ENCODE measurements at places on chromosomes 11 and 22.

DNA sequence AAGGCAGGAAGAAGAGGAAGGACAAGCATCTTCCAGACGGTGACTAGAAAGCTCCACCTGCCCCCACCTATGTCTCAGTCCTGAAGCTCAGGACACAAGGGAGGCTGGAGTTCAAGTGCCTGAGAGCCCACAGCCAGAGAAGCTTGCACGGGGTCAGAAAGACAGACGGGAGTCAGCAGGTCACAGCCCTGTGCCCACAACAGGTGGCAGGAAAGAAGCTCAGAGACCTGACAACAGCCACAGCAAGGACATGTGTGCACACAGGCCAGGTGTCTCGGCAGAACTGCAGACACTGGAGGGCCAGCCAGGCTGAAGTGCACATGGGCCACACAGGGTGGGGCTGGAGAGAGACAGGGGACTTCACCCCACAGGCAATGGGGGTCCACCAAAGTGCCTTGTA, 37.2 kb upstream of the MOB2 start:
- DNase-seq, result no peak

DNA sequence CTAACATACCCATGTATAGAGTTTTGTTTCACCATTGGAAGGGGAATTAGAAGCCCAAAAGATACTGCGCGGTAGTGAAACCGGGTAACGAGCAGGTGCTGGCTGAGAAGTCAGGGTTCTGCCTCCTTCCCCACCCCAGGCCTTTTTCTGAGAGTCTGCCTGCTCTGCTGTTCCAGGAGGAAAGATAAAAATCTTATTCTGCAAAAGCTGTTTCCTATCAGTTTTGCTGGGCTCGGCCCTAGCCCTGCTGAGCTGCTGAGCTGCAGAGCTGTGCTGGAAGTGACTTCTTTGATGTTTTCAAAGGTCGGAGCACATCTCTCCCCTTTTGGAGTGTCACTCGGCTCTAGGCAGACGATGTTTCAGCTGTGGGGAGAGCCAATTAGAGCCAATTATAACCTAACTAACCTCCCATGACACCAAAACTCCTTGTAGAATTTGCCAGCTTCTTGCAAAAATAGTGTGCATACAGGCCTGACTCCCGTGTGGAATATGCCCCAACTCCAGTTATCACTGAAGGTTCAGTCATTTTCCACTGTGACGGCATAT, 59.4 kb downstream of the SPATA19 start:
- DNase-seq, result no peak

GRCh38 chr11:118608360-118609227, 1.2 kb downstream of the PHLDB1 start:
- DNase-seq, result peak; percentile 54

DNA sequence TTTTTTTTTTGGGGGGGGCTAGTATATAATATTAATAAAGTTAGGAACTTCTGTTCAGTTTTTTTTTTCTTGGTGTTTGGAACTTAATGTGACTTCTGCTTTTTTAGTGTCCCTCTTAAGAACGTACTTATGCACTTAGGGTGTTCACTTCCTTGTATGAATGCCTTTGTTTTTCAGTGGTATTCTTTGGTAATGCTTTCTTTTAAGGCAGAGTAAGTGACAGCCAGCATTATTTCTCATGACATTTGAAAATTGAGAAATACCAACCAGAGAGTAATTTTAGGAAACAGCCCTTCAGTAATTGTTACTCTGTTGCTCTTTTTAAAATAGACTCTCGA, 2.4 kb downstream of the GRK3 start:
- no peak for DNase-seq

GRCh38 chr11:66856496-66857233, at the start of gene LRFN4:
TSS of gene LRFN4 (plus strand) at chr11:66857064. CDS start at chr11:66857745, 681 bp downstream.
- peak; percentile 92 for DNase-seq

- no peak for DNase-seq
These were observed 9.6 kb downstream of the REXO2 start for GRCh38 chr11:114448749-114449482.

DNA sequence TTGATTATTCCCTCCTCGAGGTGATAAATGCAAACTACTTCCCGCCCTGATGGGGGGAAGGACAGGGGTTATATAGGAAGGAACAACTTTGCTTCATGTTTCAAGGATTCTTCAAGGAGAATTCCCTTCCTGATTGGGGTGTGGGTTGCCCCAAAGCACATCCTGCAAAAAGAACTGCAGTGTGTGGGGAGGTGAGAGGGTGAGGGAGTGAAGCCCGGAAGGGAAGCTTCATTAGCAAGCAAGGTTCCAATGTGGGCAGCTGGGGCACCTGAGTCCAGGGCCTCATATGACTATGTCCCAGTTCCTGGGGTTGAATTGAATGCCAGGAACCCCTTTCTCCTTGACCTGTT, 326.0 kb downstream of the MN1 start:
- no peak for DNase-seq

DNA sequence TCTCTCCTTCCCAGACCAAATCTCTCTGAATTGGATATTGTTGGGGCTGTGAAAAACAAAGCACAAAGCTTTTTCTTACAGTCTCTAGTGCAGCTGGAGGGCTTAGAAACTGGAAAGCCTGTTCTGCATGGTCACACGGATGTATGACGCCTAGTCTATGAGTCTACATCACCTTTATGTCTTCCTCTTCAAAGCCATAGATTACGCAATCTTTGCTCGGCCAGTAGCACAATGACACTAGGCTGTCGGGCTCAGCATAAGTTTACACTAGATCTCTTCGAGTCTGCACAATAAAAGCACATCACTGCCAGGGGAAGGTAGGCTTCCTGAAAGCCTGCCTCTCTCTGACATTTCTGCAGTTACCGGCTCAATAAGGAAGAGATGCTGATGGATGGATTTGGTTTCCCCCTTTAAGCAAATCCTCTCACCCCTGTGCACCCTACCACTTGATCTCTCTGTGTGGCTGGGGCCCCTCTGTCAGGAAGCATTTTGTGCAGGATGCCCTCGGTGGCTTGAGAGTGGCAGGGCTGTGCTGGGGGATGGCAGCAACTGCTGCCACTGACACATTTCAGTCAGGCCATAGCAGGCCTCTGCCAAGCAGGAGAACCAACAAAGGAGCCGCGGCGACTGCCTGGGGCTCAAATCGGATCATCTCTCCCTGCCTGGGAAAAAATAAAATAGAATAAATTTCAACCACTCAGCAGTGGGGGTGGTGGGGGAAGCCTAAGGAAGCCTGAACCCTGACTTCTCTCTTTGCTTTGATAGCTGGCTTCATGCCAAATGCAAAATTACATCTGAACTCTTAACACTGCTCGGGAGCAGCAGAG, 1272.8 kb downstream of the LRRC4C start:
- peak; percentile 75 for DNase-seq

- DNase-seq, result no peak
These were observed 399.6 kb upstream of the RAG2 start for GRCh38 chr11:36997656-36998055.

DNA sequence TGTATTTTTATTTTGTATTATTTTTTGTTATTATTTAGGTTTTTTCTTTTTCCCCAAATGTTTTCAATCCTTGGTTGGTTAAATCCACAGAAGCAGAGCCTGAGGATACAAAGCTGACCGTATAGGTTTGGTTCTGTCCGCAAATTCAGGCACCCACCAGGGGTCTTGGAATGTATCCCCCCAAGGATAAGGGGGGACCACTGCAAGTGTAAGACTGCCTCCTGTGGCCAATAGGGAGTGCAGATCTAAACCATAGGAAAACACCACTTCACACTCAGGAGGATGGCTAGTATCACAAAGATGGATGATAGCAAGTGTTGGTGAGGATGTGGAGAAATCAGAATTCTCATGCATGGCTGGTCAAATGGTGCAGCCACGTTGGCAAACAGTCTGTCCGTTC, 20.0 kb downstream of the CPT1A start:
- no peak for DNase-seq

DNA sequence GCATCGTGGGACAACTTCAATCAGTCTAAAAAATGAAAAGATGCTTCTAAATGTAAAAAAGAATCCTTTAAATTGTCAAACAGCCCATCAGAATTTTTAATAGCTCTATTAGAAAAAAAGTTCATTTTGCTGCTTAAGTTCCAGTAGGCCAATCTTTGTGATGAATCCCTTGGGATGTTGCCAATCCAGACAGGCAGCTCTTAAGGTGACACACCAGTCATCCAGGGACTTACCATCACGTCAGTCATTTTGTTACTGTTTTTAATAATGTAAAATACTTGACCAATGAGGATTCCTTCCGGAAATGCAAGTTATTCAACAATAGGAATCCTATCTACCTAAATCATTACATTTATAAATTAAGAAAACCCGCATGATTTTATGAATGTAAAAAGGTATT, 47.8 kb upstream of the TMEM45B start:
- no peak for DNase-seq

- no peak for DNase-seq
These were observed 111.8 kb downstream of the MICAL2 start for GRCh38 chr11:12222055-12222792.

GRCh38 chr11:93113824-93114223, 84.0 kb downstream of the SLC36A4 start:
- no peak for DNase-seq

DNA sequence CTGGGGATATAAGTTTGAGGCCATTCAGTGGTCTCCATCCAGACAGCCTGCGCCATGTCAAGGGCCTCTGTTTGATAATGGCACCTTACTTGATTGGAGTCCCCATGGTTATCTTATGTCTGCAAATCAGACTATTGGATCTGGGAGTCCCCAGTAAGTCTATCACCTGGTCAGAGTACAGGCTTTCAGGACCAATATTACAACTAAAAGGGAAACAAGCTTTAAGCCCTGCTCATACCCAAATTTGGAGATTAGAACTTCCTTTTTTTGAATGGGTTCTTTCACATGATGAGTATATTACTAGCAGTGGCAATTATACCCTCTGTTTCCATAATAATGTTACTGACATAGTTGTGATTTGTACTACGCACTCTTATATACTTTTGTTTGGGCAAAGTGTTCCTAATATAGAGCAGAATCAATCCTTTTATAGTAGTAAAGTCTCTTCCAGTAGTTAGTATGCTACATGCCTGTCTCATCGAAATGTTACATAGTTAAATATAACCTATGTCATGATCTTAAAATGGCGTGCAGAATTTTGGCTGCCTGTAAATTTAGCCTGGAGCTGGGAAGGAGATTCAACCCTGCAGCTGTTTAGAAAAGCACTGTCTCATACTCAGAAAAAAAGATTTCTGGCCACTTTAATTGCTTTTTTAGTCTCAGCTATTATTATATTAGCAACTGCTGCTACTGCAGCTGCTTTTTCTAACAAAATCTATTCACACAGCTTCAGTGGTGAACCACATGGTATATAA, 4.9 kb downstream of the MS4A15 start:
- no peak for DNase-seq

- no peak for DNase-seq
These were observed 1.5 kb downstream of the LRRC75B start for GRCh38 chr22:24591286-24591830.

GRCh38 chr11:103963648-103964047, 72.8 kb upstream of the DDI1 start:
- no peak for DNase-seq

GRCh38 chr22:44737406-44738346, 14.7 kb upstream of the ARHGAP8 start:
- DNase-seq, result no peak

- no peak for DNase-seq
These were observed 4.5 kb upstream of the AIFM3 start for GRCh38 chr22:20962491-20962945.

DNA sequence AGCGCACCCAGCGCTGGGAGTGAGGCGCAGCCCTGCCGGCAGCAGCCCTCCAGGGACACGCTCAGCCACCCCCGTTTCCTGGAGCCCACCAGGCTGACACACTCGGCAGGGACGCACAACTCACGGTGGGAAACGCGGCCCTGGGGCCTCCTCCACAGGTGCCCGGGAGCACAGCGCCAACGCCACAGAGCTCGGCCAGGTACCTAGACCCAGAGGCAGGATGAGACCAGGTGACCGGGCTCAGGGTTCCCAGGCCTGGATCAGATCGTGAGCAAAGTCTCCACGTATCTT, 18.0 kb downstream of the TUBGCP6 start:
- DNase-seq, result no peak

- DNase-seq, result no peak
These were observed 289.5 kb downstream of the CADM1 start for GRCh38 chr11:115214644-115215234.

GRCh38 chr22:50008151-50009040, 4.2 kb downstream of the IL17REL start:
- no peak for DNase-seq

DNA sequence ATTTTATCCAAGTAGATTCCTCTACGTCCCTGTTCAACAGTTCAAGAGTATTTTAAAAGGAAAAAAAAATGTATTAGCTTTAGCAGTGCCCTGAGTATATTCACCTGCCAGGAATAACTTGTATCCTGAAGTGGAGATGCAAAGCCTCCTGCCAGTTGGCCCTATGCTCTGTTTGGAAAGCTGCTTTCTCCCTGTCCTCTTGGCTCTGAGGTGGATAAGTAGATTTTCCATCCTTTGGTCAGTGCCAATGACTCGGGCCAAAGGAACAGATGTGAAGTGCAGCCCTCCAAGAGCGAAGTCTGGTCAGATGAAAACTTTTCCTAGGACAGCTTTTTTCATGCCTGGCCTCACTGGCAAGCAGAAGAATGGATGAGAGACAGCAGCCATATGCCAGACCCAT, 839.9 kb upstream of the TENM4 start:
- DNase-seq, result no peak

- no peak for DNase-seq
These were observed 14.3 kb downstream of the PISD start for GRCh38 chr22:31647523-31648320.

- DNase-seq, result no peak
These were observed 25.4 kb upstream of the GSTP1 start for GRCh38 chr11:67558084-67558772.

DNA sequence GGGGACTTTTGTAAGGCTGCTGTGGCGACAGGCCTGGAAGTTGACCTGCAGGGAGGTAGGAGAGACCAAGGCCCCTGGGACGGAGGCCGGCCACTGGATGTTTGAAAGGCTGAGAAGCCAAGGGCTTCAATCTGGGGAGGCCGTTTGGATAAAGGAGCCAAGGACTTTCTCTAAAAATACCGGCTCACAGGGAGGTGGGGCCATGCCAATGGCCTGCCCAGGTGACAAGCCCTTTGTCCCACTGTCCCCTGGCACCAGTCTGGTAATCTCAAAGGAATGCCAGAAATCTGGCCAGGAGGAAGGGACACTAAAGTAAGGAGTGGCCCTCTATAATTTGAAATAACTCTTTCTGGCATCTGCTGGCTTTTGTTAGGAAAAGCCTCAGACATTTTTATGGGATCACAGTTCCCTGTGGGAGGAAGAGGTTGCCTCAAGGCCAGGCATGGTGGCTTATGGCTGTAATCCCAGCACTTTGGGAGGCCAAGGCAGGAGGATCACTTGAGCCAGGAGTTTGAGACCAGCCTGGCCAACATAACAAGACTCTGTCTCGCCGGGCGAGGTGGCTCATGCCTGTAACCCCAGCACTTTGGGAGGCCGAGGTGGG, 1.9 kb upstream of the CHKA start:
- DNase-seq, result no peak

- no peak for DNase-seq
These were observed 121.4 kb upstream of the ANO1 start for GRCh38 chr11:69956669-69957190.

DNA sequence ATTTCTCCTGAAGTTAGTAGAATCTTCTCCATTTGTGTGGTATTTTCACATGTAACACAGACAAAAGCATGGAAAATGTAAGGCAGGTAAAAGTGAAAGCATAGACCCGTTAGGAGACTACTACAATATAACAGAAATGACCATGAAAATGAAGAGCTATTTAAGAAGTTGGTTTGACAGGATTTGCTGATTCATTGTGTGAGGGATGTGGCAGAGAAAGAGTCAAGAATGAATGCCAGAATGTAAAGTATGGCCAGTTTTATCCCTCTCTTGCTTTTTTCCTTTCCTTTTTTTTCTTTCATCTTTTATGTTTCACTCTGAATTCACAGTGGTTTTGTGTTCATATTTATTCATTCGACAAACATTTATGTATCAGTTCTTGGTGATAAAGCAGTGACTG, 115.9 kb downstream of the ARFGAP2 start:
- no peak for DNase-seq
